ENCODE measurements at places on chromosomes 2 and 18.

GRCh38 chr2:71581026-71581425, 127.7 kb downstream of the DYSF start:
- DNase-seq, result no peak

DNA sequence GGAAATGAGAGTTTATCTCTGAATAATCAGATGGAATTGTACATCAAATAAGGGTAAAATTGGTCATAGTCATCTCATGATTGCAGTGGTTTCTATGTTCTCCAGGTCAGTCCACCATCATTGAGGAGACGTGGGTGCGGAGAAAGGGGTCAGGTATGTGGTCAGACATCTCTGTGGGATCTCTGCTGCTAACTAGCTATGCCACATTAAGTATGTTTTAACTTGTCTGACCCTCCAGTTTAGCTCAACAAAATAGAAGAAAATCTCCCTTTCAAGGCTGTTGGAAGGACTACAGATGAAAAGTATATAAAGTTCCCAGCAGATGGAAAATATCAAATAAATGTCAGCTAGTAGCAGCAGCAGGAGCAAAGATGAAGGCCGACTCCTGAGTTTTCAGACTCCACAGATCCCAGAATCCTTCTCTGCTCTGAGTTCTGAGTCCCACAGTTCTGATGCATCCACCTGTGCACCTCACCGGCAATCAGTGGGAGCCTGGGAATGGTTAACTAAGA, 106.6 kb upstream of the CYP1B1 start:
- DNase-seq, result no peak

DNA sequence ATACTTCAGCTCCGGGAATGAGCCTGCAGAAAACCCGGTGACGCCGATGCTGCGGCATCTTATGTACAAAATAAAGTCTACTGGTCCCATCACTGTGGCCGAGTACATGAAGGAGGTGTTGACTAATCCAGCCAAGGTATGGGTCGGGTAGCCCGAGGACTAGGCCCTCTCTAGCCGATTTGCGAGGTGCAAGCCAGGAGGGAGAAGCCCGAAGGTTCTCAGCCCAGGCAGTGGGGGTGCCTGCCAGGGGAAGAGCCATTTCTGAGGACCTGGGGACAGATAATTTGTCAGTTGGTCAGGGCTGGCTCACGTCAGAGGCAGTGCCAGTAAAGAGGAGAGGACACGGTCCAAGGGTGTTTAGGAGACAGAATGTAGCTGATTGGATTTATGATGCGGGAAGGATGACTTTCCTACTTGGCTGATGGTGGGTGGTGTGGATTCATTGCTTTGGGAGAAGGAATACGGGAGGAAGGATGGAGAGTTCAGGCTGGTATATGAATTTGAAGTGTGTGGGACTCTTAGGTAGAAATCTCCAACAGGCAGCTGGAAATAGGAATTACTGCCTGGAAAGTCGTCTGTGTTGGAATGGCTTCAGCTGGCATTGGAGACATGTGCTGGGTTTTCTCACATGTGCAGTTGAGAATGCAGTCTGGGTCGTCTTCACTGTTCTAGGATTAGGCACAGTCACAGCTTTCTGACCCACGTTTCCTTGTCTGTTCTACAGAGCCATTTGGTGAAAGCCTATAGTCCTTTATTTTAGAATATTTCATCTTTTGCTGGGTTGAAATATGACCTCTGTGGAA, 874 bp downstream of the NDUFAF7 start:
- no peak for DNase-seq

GRCh38 chr2:20384953-20385352, 34.3 kb upstream of the PUM2 start:
- DNase-seq, result no peak

DNA sequence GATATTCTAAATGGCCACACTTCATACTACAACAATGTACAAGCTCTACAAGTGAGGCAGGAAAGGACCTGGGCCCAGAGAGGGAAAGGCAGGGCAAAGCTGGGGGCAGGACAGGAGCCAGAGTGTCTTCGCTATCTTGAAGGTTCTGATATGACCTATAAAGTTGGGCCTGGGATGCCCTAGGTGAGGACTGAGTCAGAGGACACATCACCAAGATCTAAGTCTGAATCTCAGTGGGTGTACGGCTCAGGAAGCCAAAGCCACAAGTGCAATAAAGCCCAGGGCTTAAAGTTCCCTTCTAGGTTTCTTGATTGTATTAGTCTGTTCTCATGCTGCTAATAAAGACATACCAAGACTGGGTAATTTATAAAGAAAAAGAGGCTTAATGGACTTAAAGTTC, 219.1 kb downstream of the ALK start:
- no peak for DNase-seq

- no peak for DNase-seq
Observed at GRCh38 chr2:81734981-81735380, 1430.4 kb upstream of the LRRTM1 start.

- DNase-seq, result no peak
Observed at GRCh38 chr2:151922845-151923666, 94.8 kb upstream of the ARL5A start.

GRCh38 chr18:78737006-78737915, 242.4 kb upstream of the SALL3 start:
- no peak for DNase-seq

DNA sequence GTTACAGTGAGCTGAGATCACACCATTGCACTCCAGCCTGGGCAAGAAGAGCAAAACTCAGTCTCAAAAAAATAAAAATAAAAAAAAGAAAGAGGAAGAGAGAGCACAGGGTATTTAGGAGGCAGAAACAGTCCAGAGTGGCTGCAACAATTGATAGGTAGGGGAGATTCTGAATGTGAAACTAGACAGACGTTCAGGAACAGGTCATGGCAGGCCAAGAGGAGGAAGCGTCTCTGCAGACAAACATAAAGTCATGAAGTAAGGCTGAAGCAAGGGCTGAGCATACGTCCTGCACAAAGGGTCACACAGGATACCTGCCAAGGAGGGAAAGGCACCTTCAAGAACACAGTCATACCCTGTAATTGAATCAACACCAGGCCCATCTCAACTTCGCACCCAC, 64.1 kb upstream of the ZNF532 start:
- DNase-seq, result no peak

DNA sequence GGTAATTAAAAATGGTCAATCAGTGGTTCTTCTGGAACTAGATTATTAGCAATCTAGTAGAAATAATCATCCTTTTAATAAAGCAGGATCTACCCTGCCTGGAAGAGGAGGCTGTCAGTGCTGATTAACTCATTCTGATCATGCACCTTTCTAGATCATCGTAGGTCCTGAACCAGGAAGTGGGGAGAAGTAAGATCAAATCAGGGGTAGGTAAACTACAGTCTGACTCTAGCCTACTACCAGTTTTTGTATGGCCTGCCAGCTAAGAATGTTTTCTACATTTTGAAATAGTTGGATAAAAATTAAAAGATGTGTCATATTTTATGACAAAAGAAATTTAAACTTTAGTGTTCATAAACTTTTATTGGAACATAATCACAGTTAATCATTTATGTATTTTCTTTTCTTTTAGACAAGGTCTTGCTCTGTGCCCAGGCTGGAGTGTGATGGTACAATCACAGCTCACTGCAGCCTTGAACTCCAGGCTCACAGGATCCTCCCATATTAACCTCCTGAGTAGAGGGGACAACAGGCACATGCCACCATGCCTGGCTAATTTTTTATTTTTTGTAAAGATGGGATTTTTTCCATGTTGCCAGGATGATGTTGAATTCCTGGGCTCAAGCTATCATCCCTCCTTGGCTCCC, 36.1 kb downstream of the C18orf54 start:
- DNase-seq, result no peak

DNA sequence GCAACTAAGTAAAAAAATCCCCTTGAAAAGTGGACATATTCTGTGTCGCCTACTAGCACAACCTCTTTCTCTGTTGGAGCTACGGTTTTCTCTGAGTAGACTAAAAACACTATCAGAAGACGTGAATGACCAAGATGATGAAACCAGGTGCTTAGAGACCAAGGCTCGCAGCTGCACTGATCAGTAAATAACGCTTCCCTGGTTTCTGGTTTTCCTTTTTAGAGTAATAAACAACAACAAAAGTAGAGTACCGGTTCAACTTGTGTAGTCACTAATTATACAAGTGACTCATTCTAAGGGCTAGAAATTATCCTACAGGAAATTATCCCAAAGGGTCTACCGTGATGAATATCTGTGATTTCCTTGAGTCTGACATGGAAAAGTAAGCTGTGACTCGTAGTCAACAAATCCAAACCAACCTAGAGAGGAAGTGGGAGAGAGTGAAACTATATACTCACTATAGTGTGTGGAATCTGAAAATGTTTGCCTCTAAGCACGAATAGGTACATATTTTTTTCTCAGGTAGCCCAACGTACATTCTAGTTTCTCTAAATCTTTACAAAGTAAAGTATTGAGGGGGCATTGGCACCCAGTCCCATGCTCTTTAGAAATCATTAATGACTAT, 17.8 kb downstream of the RASGRP3 start:
- DNase-seq, result no peak

Data from stimulated activated CD8-positive, alpha-beta memory T cell treated with anti-CD3 and anti-CD28 coated beads, Interleukin-7, amount 100 ng/mL, for 48 hours (primary cell).